ENCODE measurements at places on chromosomes 16 and 17.

DNA sequence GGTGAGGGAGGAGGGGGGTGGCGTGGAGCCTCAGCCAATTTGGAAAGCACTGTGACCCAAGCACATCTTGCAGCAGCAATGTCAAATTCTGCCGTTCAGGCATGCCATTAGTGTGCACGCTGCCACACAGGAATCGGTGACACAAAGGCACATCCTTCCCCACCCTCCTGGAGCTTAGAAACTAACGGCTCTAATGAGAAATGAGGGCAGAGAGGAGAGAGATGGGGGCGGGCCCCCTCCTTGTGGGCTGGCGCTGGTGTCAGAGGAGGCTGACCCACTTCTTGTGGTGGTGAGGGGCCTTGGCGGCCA lies 94.8 kb downstream of the RTN4RL1 start:
- no peak for DNase-seq
- H3K36me3 ChIP-seq, result no peaks in the 10 kb centered on the region
- peaks cover 5% of the 10 kb centered on the region for H3K27me3 ChIP-seq
- peaks cover 7% of the 10 kb centered on the region for H3K4me1 ChIP-seq
- H3K4me3 ChIP-seq, result no peak overlapping the region

DNA sequence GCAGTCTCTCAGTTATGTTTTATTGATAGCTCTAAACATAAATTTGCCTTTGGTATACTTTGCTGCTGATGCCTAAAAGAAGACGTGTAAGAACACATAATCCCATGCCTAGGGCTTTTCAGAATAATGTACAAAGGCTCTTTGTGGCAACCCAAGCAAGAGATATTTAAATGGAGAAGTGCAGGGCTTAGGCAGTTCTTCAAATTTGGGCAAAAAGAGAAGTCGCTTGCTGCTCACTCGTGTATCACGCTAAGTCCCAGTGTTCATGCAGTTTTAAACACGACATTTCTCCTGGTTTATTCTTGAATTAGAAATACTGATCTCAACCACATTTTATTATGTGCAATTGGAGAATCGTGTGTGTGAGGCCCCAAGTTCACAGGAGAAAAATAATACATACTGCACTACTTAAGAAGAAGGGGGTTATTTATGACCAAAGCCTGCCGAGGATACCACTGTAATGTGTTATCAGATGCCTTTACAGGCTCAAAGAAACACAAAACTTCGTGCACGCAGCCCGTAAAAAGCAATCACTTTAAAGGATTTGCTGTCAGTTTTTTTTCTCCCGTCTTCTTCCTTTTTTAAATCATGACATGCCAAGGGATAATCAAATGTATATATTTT lies 22.5 kb upstream of the IRX6 start:
- no peak overlapping the region for H3K4me3 ChIP-seq
- DNase-seq, result no peak
- no peaks in the 10 kb centered on the region for H3K36me3 ChIP-seq

DNA sequence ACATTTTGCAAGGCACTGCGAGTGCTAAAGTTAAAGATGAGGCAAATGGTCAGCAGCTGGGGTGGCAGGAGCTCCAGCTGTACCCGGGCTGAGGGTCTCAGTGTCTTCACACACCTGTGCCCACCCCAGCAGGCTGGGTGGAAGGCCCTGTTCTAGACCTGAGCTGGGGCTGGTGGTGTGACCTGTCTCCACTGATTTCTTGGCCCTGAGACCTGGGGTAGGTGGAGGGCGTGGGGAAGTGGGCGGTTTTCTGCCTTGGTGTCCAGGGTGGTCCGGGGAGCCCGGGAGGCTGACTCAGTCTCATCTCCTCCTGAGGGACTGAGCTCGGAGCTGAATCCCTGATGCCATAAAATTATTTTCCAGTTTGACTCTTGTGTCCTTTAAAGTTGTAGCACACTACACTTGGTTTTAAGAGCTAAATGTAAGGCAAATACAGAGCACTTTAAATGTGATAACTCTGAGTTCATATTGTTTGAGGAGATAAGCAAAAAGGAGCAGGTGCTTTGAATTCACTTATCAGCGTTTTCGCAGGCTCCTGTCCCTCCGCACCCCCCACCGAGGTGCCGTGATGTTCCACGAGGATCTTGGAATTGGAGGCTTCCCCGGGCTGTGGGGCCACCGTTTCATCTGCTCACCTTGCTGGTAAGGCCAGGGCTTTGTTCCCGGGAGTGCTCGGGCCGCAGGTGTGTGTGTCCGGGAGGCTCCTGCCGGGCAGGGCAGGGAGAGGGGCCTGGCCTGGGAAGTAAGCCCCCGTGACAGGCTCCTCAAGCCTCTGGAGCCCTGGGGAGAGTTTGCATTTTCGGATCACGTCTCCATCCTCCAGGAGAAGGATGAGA lies 117.0 kb downstream of the AATF start:
- H3K27ac ChIP-seq, result no peak overlapping the region
- no peaks in the 10 kb centered on the region for H3K36me3 ChIP-seq
- DNase-seq, result no peak
- peaks cover 15% of the 10 kb centered on the region for H3K27me3 ChIP-seq

GRCh38 chr16:72788269-72788809 lies 259.6 kb downstream of the ZFHX3 start:
- peak overlapping the region; percentile 93 for H3K4me3 ChIP-seq
- H3K27me3 ChIP-seq, result peaks cover 34% of the 10 kb centered on the region
- peaks cover 20% of the 10 kb centered on the region for H3K4me1 ChIP-seq
- H3K36me3 ChIP-seq, result peaks cover 2% of the 10 kb centered on the region
- H3K27ac ChIP-seq, result peak overlapping the region; percentile 41

DNA sequence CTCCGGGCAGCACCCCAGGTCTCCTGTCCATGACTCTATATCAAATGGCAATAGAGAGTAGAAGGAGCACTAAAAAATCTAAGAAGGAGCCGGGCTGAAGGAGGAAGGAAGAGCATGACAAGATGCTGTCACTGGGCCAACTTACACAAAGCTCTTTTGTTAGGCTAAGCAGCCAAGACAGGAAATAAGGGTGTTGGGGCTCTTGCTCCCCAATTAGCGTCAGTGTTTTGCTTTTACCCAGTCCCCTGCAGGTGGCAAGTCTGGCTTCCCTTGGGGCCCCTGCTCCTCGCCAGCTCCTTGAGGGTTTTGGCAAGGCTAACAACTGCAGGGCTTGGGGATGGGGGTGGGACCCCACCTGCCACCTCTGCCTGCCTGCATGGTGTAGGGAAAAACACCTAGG lies 120.5 kb downstream of the CCT6B start:
- no peak for DNase-seq
- H3K27me3 ChIP-seq, result peaks cover 23% of the 10 kb centered on the region
- peaks cover 2% of the 10 kb centered on the region for H3K36me3 ChIP-seq
- H3K4me3 ChIP-seq, result no peak overlapping the region
- H3K4me1 ChIP-seq, result peaks cover 20% of the 10 kb centered on the region

DNA sequence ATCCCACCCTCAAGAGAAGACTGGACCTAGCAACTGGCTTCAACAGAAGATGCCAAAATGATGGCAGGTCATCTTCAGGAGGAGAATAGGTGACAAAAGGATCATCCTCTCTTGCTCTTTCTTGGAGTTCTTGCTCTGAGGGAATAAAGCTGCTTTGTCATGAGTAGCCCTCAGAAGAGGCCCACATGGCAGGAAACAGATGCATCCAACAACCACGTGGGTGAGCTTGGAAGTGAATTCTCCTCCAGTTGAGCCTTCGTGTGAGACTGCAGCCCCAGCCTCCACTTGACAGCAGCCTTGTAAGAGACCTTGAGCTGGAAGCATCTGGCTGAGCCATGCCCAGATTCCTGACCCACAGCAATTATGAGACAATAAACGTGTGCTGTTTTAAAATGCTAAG lies 87.5 kb downstream of the DYNLRB2 start:
- no peak overlapping the region for H3K27ac ChIP-seq
- no peak overlapping the region for H3K4me3 ChIP-seq
- DNase-seq, result no peak
- H3K4me1 ChIP-seq, result no peaks in the 10 kb centered on the region

DNA sequence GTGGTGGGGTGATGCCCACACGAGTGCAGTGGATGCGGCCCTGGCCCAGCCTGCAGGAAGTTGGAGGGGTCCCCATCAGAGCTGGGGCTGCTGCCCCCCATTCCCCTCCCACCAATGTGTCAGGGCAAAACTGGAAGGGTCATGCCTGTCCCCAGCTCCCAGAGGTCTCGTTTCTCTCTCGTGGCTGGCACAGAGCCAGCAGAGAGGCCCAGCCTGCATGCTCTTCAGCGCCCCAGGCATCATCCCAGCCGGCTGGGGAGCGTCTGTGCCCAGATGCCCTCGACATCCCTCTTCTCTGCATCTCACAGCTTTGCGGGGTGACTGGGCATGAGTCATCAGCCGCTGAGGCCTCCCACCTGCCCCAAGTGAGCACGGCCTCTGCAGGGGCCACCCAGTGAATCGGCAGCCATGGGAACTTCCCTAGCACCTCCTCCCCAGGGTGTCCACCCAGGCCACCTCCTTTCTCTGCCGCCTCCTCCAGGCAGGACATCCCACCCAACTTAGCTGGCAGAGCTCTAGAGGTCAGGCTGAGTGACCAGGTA lies 9.8 kb upstream of the CSNK1D start:
- H3K27ac ChIP-seq, result peak overlapping the region; percentile 63
- H3K4me1 ChIP-seq, result peaks cover 14% of the 10 kb centered on the region

DNA sequence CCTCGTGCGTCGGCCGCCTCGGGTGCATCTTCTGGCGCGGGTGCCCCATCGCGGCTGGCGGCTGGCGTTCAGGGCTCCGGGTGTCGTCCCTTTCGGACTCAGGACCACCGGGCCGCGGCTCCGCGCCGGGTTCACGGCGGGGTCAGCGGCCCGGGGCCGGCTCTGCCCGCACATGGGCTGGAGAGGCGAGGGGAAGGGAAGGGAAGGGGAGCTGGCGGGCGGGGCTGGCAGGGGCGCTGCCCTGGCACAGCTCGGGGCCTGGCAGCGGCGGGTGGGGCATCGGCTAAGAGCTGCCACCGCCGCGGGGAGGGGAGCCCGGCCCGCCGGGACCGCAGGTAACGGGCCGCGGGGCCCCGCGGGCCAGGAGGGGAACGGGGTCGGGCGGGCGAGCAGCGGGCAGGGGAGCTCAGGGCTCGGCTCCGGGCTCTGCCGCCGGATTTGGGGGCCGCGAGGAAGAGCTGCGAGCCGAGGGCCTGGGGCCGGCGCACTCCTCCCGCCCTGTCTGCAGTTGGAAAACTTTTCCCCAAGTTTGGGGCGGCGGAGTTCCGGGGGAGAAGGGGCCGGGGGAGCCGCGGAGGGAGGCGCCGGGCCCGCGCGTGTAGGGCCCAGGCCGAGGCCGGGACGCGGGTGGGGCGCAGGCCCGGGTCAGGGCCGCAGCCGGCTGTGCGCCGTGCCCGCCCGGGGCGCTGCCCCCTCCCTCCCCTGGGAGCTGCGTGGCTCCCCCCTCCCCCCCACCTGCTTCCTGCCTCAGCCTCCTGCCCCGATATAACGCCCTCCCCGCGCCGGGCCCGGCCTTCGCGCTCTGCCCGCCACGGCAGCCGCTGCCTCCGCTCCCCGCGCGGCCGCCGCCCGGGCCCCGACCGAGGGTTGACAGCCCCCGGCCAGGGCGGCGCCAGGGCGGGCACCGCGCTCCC lies 646 bp downstream of the HIC1 start:
- no peak for DNase-seq
- peaks cover 6% of the 10 kb centered on the region for H3K27me3 ChIP-seq
- H3K4me3 ChIP-seq, result peak overlapping the region; percentile 82
- H3K4me1 ChIP-seq, result peaks cover 31% of the 10 kb centered on the region
- peaks cover 5% of the 10 kb centered on the region for H3K36me3 ChIP-seq

Data from T-helper 17 cell (primary cell).